Stimulated activated CD4-positive, alpha-beta T cell treated with anti-CD3 and anti-CD28 coated beads, Interleukin-15, amount 100 ng/mL, for 24 hours (primary cell): ENCODE measurements at places on chromosomes 6 and 20.
A peak's percentile ranks its signal among the peaks of the same experiment; 100 is the strongest.

- DNase-seq: no peak
These were observed 68.6 kb upstream of the RIPOR2 start for GRCh38 chr6:25004357-25004756.

- no peak for DNase-seq
These were observed 68.2 kb upstream of the EYA2 start for GRCh38 chr20:46826343-46826984.

GRCh38 chr20:5080384-5080877 lies 39.3 kb downstream of the PCNA start:
- DNase-seq: peak; percentile 34

- DNase-seq: no peak
These were observed 43.5 kb downstream of the PANK2 start for GRCh38 chr20:3932681-3933080.

DNA sequence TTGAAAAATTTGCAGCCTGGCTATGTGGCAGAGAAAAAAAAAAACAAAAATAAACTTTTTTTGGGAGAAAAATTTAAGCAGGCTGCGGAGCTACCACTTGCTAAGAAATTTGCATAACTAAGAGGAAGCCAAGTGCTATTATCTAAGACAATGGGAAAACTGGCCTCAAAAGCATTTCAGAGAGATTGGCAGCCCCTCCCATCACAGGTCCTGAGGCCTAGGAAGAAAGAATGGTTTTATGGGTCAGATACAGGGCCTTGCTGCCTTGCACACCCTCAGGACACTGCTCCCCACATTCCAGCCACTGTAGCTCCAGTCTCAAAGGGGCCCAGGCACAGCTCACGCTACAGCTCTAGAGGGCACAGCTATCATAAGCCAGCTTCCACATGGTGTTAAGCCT lies 777.9 kb downstream of the TENT5A start:
- no peak for DNase-seq

DNA sequence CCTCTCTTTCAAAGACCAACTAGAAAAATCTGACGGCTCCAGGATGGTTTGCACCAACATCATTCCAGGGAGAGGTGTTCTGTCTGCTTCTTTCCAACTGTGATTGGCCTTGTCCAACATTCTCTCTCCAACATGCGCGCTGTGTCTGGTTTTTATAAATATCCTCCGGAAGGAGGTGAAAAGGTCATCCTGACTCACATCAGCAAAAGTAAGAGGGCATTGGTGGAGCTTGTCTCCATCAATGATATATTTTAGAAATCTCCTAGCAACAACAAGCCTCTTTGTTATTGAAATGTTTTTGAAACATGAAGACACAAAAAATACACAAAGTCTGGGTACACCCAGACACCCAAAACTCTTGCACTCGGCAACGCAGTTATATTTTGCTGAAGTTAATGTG lies 475.3 kb upstream of the JARID2 start:
- DNase-seq: no peak

DNA sequence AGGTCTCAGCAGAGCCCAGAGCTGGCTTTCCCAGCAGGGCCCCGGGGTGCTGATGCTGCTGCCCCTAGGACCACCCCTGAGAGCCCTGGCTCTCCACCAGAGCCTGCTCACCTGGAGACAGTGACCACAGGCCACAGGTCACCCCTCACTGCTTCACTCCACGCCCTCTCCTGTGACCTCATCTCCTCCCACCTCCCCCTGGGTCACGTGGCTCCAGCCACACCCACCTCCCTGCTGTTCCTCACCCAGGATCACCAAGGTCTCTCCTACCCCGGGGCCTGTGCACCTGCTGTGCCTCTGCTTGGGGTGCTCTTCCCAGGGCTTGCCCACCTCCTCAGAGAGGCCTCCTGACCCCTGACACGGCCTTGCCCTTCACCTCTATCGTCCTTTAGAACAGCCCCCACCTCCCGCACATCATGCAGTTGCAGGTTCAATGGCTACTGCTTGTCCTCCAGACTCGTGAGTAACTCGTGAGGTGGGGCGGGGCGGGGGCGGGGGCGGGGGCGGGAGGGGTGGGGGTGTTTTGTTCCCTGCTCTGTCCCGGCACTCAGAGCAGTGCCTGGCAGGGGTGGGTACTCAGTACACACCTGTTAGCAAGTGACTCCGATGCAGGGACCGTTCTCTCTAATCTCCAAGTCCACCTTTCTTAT lies 468.0 kb downstream of the PREX1 start:
- DNase-seq: no peak

GRCh38 chr20:63508072-63508768 lies 9.3 kb upstream of the EEF1A2 start:
- DNase-seq: peak; percentile 2

- no peak for DNase-seq
These were observed 37.0 kb downstream of the DYNLT1 start for GRCh38 chr6:158607411-158608170.

DNA sequence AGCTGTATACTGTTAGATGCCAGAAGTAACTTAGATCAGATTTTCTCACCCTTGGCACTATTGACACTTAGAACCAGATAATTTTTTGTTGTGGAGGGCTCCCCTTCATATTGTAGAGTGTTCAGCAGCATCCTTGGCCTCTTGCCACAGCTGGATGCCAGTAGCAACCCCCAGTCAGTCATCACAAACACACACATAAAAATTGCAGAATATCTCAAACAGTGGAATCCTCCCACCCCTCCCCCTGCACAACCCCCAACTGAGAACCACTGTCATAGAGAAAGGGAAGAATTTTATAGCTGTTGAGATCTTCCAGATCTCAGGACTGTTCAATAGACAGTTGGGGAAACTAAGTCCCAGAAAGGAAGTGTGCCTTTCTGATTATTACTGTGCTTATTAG lies 81.2 kb upstream of the VSTM2L start:
- no peak for DNase-seq

- no peak for DNase-seq
These were observed 96.2 kb downstream of the PLCB1 start for GRCh38 chr20:8228315-8228714.

DNA sequence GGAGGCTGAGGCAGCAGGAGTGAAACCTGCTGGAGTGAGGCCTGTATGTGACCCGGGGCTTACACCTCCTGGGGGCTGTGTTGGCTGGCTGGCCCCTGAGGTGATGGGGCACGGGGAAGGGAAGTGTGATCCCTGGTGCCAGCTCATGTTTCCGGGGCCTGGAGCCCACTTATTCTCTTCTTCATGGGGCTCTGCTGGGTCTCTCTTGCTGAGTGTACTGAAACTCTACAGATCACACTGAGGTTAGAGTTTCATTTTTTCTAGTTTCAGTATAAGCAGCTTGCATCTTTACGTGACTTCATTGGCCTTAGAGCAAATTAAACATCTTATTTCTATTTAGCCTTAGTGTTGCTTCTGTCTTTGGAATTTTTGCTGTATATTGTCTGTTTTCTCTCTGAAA lies 96.2 kb downstream of the ANKS1A start:
- DNase-seq: no peak

DNA sequence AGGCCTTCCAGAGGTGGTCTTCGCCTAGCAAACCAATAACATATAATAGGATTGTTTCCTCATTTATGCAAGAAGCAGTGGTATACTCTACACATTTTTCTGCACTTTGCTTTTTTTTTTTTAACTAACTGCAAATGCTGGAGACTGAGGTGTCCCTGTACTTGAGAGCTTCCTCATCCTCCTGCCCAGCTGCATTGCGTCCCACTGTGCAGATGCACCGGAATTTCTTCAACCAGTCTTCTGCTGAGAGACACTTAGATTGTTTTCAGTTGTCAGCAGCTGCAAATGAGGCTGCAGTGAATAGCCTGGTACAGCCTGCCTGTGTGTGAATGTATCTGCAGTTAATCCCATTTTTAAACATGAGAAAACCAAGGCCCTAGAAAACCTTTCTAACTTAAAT lies 11.5 kb downstream of the FGD2 start:
- DNase-seq: no peak

DNA sequence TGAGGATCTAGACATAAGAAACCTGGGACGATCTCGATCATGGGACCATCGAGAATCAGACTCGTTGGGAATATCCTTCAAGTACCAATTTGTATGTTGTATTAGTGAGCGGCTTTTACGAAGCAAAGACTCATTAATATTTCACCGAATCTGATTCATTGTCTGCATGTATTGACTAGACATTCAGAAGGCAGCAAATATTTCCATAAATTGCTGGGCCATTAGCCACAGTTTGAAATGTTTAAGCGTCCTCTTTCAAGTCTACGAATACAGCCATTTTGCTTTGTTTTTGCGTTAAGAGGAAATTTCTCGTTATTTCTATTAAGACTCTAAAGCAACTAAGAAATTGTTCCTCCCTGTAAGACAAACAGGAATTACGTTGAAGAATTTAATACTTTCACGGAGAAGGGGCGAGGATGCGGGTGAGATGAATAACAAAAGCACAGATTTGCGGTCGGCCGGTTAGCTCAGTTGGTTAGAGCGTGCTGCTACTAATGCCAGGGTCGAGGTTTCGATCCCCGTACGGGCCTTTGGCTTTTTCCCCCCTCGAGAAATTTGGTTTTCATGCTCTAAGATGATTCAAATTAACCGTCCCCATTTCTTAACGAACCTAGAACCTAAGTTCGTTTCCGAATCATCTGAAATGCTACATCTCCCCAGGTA lies 18.5 kb downstream of the POM121L2 start:
- no peak for DNase-seq

GRCh38 chr6:39313526-39314272 lies 520 bp downstream of the KCNK17 start:
- peak; percentile 18 for DNase-seq

DNA sequence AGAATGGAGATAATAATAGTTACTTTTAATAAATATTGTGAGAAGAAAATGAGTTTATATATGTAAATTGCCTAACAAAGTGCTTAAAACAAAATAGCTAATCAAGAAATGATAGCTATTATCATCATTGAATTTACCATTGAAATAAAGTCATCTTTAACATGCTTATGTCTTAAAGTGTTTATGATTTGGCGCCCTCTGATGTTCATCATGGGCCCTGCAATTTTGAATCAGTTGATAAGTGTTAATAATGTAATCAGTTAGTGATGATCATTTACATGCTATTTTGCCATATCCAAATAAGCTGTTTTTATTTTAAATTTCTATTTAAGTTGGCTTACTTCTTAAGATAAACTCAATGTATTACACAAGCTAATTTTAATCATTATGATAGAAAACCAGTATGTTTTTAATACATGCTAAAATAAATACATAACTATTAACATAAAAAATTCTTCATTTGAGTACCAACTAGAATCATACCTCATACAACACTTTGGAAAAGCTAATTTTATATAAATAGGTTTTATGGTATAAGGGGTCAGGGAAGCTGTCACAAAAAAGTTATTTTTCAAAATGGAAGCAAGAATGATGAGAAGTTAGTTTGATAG lies 39.2 kb upstream of the TPD52L1 start:
- peak; percentile 55 for DNase-seq
